ENCODE measurements at places on chromosomes 5 and 9.

GRCh38 chr9:37336150-37336549, 86.3 kb upstream of the GRHPR start:
- DNase-seq: no peak

- DNase-seq: peak; percentile 32
Measured at GRCh38 chr5:90783460-90784333, 225.1 kb downstream of the ADGRV1 start.

GRCh38 chr9:126618585-126619360, 5.0 kb downstream of the LMX1B start:
- DNase-seq: no peak

DNA sequence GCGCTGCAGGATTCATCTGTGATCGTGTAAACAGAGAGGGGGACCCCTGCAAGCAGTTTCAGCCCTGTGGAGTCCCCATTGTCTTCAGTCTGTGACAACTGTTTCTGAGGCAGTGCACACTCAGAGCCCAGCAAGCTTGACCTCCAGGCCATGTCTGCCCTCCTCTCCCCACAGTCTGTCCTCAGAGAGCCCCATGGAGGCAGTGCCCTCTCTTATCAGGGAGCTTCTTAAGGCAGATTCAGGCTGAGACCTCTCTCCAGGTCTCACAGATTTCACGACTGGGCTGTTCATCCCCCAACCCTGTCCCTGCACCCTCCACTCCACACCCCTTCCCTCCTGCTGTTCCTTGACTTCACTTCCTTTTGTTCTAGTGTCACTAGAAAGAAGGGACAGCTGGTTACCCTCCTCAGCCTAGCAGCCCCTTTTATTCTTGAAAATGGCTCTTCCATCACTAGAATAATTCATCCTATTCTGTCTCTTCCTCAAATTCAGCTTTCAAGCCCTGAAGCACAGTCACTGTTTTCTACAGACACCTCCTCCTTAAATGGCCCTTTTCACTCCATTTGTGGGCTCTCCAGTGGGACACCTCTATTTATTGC, 218.4 kb downstream of the MED10 start:
- no peak for DNase-seq

GRCh38 chr5:105929858-105930257, 1740.9 kb downstream of the EFNA5 start:
- DNase-seq: no peak

DNA sequence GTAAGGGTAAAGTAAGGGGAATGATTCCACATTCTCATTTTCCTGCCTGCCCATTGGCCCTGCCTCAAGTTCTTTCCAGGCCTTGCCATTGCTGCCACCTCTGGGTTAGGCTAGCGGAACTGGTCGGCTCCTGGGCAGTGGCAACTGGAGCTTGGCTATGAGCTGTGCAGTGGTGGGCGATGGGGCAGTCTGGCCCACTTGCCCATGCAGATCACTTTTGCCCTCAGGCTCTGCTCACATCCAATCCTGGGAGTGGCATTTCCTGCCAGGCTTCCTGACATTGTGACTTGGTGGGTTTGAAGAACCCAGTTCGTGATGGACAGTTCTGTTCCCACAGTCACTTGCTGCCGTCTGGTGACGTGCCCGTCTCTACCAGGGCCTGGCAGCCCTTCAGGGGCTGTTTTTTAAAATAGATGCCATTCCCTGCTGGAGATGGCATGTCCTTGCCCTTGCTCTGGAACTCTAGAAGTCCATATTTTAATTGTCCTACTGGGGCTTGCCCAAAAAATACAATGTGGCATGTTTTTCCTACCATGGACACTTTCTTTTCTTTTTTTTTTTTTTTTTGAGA, 86.1 kb downstream of the FGF18 start:
- DNase-seq: no peak

All from activated T-helper 1 cell treated with anti-CD3 and anti-CD28 coated beads, Interleukin-2, amount 50 U/mL, for 16 hours (primary cell).